Small intestine (tissue), 16 donors: ENCODE measurements at places on chromosomes 1 and 21.

DNA sequence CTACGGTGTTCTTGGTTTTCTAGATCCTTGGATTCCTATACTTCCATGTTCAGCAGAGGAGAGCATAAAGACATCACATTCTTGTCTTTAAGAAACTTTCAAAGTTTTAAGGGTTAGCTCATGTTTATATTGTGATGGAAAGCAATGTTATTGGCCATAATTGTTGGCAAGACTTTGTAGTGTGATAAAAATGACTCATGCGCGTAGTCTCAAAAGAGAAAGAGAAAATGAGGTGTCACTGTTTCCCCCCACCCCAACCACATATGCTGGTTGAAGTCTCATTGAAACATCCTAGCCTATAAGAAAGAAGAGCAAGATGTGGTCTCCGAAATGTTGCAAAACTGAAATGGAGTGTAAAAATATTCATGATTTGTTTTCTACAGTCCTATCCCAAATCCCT lies 348.8 kb downstream of the PTBP2 start:
- no peak for DNase-seq
- H3K36me3 ChIP-seq = no peaks in the 10 kb centered on the region
- no peaks in the 10 kb centered on the region for H3K4me1 ChIP-seq
- H3K27ac ChIP-seq = no peak overlapping the region

DNA sequence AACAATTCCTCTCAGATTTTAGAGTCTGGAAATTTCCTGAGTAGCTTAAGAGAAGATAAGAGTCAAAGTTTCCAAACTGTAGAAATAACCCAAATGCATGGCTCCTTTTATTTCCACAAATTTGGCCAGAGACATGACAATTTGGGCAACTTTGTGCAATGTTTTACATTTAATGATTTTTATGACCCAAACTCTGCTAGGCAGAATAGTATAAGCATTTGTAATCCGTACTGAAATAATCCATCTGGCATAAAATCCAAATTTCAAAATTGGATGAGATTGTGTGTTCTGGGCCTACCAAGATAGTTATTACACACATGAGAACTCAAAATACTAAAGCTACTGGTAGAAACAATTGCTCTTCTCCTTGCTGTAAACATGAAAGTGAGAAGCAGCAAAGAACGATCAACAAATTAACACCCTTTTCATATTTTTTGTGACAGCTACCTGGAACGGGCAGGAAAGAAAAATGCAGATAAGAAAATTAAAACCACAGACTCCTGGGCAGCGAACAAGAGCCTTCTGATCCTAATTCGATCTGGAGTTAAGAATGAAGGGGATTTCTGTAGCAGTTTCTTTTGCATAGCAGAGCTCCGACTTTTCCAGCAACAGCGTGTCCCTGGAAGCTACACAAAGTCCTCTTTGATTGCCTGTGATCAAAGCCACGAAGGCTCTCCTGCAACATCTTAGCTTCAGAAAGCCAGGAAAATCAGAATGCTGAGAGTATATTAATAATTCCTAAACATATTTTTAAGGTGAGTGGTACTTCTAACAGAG lies 191.2 kb downstream of the GRIK1 start:
- DNase-seq = no peak
- no peaks in the 10 kb centered on the region for H3K4me1 ChIP-seq
- H3K27me3 ChIP-seq = no peaks in the 10 kb centered on the region
- no peak overlapping the region for H3K27ac ChIP-seq
- no peaks in the 10 kb centered on the region for H3K36me3 ChIP-seq
- no peak overlapping the region for H3K4me3 ChIP-seq

GRCh38 chr1:236639686-236640085 lies 35.4 kb upstream of the HEATR1 start:
- H3K27me3 ChIP-seq = no peaks in the 10 kb centered on the region
- no peaks in the 10 kb centered on the region for H3K36me3 ChIP-seq
- no peak for DNase-seq
- no peak overlapping the region for H3K27ac ChIP-seq

DNA sequence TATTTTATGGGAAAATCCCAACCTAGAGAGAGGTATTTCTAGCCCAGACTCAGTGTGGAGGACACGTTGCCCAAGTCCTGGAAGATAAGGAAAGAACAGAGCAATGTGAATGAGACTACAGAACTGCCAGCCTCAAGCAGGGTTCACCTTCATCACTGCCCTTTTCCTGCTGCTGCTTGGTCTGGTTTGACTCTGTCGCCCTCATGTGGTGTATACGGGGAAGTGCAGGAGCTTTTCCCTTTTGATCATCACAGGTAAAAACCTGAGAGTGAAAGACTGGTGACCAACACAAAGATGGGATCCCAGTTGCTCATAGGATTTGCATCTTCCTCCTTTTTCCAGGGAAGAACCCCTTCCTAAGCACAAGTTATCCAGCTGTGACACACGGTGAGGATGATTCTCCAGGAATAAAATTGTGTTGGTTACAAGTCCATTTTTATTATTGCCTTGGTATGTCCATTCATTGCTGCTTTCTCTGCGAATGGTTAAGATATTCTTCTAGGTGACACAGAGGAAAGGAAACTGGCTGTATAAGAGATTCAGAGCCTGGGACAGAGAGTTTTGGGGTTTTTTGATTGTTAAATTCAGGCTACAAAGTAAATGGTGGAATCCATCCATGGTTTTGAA lies 89.5 kb upstream of the CD53 start:
- no peak overlapping the region for H3K27ac ChIP-seq
- peak; percentile 53 for DNase-seq
- H3K4me3 ChIP-seq = no peak overlapping the region
- no peaks in the 10 kb centered on the region for H3K36me3 ChIP-seq
- no peaks in the 10 kb centered on the region for H3K4me1 ChIP-seq
- no peaks in the 10 kb centered on the region for H3K27me3 ChIP-seq

DNA sequence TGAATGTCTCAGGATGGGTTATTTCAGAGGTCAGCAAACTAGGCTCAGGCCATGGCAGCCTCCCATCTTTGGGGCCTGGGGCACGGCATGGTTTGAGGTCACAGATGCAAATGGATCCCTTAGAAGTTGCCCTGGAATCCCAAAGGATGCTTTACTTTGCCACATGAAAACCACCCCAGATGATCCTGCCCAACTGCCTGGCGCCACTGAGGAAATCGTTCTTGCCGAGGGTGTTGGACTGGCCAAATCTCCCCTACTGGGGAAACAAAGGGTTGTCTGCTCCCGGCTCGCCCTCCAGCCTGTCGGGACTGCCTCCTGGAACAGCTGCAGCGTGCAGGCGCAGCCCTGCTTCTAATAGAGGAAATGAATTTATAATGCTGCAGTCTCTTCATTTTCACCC lies 173.0 kb upstream of the LMO4 start:
- no peak overlapping the region for H3K4me3 ChIP-seq
- no peak overlapping the region for H3K27ac ChIP-seq
- no peaks in the 10 kb centered on the region for H3K27me3 ChIP-seq
- H3K36me3 ChIP-seq = no peaks in the 10 kb centered on the region

- H3K4me1 ChIP-seq = peaks cover 4% of the 10 kb centered on the region
- no peaks in the 10 kb centered on the region for H3K36me3 ChIP-seq
- DNase-seq = peak; percentile 29
These were observed 993 bp downstream of the SYPL2 start for GRCh38 chr1:109467301-109467777.

DNA sequence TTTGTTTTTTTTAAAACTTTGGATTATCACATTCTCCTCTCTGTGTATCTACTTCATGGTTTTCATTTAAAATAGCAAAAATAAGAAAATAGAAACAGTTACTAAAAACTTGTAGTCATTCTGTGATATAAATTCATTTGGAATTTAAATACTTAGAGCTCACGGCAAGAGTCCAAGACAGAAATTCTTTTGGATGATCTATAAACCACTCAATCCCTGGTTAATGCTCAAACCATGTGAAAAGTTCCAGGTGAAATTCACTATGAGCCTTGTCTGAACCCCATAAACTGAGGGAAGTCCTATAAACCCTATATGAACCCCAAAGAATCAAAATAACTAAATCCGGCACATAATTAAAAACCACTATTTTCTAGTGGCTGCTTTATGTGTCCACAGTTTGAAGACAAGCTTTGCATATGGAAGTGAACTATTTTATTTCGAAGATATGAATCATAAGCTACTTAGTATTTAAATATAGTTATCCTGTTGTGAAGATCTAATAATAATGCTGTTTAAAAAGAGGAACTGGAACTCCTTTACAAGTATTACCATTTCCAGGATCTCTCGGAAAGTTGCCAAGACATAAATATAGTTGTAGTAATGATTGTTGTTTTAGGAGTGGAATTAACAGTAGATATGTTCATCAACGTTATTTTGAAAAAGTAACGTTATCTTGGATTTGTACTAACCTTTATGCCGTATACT lies 163.5 kb downstream of the NFIA start:
- H3K27me3 ChIP-seq = no peaks in the 10 kb centered on the region
- no peaks in the 10 kb centered on the region for H3K36me3 ChIP-seq
- no peak for DNase-seq
- H3K4me1 ChIP-seq = no peaks in the 10 kb centered on the region

- no peak for DNase-seq
- H3K4me3 ChIP-seq = no peak overlapping the region
- H3K4me1 ChIP-seq = no peaks in the 10 kb centered on the region
- no peaks in the 10 kb centered on the region for H3K27me3 ChIP-seq
These were observed 9.1 kb downstream of the GBP7 start for GRCh38 chr1:89166705-89167104.

DNA sequence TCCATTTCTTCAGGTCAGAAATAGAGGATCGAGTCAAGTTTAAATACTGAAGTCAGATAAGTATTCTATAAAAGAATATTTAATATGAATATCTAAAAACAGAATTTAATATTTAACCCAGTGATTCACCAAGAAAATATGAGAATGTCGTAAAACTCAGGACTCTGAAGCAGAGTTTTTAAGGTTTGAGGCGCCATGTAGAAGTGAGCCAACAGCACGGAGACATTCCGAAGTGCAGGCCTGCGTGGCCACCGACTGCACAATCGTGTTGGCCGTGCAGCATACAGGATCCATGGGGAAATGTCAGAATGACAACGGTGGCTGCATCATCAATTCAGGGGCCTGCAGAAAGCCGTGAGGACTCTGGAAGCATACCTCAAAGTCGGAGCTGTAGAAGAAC lies 23.4 kb downstream of the MRAP start:
- no peaks in the 10 kb centered on the region for H3K4me1 ChIP-seq
- no peak for DNase-seq
- peaks cover 4% of the 10 kb centered on the region for H3K36me3 ChIP-seq
- H3K27ac ChIP-seq = no peak overlapping the region
- H3K27me3 ChIP-seq = no peaks in the 10 kb centered on the region
- no peak overlapping the region for H3K4me3 ChIP-seq

DNA sequence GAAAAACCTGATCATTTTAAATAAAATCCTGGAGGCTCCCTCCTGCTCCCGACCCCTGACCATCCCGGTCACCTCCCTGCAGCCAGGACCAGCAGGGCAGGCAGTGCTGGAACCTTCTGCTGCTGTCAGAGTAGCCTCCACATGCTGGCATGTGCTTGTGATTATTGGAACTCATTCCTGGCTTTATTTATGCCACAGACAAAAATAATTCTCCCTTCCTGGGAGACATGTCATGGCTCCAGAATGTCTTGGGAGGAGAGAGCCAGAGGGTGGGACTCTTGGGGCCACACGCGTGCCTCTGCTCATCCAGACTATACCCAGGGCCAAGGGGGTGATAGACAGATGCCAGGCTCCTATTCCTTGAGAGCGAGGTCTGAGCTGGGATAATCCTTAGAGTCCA lies 183.6 kb upstream of the RAB4A start:
- H3K27ac ChIP-seq = no peak overlapping the region
- no peak overlapping the region for H3K4me3 ChIP-seq
- H3K4me1 ChIP-seq = no peaks in the 10 kb centered on the region
- DNase-seq = no peak
